ENCODE measurements at places on chromosomes 4 and X.

GRCh38 chr4:7559316-7559715 lies 124.6 kb upstream of the PSAPL1 start:
- no peak for DNase-seq

GRCh38 chrX:153821066-153821465 lies 9.3 kb downstream of the PDZD4 start:
- DNase-seq: no peak

DNA sequence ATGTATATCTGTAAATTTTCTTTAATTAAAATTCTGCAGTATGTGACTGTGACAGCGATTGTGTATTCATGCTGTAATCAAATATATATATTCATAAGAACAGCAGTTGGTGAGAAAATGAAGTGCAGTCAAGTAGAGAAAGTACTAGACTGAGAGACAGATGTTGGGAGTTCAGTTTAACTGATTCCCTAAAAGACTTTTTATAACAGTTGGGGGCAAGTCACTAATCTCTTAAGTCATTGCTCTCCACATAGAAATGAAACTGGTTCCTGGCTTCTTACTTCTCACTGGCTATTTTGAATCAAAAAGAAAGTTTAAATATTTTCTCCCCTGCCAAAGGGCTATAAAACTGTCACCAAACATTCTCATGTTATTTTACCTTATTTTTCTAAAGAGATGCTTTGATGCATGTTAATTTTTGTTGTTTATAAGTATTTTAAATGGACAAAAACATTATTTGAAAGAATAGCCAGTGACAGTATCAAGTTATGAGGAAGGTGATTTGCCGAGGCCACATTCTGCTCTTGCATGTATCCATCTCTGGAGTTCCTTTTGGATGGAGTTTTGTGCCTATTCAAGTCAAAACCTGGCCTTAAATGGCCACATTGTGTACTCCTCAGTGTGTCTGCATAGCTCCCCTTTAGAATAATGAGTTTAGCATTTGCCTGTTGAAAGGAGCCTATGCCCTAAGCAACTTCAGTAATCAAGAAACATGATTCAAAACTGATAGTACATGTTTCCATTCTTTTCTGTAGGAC lies 30.8 kb downstream of the EXOC1 start:
- DNase-seq: no peak

DNA sequence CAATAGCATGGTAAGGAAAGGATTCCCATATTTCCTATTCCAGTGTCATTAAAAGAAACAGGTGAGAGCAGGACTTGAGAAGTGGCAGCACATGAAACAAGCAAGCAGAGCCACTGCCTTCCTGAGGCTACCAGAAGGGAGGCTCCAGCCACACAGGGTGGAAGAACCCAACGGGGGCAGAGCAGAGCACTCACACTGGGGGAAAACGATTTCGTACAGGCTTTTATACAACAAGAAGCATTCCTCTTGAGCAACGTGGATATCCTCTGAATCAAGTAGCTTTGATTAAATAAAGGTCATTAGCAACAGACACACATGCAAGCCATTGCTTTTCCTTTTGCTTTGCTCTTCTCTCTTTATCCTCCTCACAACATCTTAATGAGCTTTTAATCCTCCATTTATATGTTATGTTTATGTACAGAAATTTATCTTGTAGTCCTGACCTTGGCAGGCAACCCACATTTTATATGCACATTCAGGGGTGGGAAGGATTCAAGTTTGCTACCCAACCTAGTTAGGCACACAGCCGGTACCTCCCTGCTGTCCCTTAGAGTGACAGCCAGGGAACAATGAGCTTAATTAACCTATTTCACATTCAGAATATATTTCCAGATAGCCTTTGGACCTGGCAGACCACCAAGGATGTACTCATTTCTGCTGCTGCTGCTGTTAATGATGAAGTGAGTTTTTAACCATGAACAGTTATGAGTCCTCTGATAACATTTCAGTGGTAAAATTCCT lies 202.1 kb downstream of the ARHGAP24 start:
- no peak for DNase-seq
